Stimulated activated CD4-positive, alpha-beta T cell treated with anti-CD3 and anti-CD28 coated beads, Interleukin-4, amount 100 ng/mL, for 1 hour (primary cell): ENCODE measurements at places on chromosomes 12 and 14.
A peak's percentile ranks its signal among the peaks of the same experiment; 100 is the strongest.

GRCh38 chr12:28709986-28710685 lies 438.9 kb upstream of the FAR2 start:
- DNase-seq: no peak

DNA sequence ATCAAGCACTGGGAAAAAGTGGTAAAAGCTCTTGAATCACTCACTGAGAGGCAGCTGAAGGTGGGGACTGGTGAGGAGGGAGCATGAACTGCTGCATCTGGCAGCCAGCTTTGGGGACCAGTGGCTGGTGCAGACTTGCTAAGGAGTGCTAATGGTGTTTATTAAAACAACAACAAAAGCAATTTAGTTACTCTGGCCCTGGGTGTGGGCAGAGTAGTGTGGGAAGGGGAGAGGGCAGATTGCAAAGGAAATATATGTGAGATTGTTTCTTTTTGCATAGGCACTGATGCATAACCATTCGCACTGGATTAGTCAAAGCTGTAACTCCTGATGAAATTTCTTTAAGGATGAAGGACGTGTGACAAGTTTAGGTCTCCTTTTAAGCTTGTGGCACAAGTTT lies 8.1 kb downstream of the TXNRD1 start:
- DNase-seq: no peak

DNA sequence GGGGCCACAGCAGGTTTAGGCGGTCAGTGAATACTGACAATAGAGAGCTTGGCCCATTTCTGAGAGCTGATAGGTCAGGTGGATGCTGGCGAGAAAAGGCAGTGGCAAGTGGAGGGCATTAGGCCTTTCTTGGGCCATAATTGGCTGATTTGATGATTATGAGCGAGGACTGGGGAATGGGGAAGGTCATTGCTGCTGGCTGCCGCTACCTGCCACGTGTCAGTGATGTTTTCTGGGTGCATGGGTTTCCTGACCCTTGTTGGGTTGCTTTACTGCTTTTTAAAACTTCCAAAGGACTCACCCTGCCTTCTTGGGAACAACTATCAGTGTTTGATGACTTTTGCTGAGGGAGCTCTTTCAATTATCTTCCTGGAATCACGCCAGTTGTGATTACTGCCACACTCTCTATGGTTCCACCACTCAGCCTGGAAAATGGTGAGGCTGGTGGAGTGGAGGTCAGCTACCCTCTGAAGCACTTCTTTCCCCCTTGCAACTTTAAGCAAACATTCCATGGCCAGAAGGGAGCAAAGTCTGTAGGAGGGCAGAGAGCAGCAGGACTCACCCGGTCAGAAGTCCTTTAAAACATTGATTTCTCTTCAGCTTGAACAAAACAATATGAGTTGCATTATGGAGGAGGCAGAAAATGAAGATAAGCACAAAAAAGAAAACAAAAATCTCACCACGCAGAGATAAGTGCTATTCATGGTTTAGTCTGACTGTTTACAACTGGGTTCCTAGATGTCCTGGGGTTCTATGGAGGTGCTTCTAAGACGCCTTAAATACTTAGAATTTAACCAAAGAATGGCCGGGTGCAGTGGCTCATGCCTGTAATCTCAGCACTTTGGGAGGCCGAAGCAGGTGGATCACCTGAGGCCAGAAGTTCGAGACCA lies 12.1 kb upstream of the SLC10A1 start:
- no peak for DNase-seq

DNA sequence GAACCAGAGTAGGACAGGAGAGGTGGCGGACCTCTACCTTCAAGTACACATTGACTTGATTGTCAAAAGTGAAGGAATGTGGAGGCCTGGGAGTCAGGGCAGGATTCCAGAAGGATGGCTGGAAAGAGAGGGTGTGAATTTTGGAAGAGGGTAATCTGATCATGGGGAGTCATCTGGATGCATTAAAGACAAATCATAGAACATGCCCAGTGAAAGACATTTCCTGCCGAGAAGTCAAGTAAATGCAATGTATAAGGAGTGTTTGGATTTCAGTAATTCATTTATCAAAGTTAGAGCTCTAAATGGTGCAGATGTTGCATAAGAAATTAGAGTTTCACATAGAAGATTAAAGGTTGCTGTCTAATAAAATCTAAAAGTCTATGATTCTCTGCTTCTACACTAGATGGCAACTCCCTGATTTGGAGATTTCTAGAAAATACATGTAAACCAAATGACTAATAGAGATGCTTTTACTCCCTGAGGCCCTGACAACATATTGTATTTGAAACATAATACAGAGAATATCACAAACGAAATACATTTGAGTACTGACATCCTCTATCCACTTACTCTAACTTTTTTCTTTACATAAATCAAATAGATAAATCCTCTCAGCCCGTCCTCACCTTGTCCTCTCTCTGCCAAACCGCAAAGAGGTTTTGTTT lies 91.3 kb downstream of the KCNA5 start:
- DNase-seq: no peak

DNA sequence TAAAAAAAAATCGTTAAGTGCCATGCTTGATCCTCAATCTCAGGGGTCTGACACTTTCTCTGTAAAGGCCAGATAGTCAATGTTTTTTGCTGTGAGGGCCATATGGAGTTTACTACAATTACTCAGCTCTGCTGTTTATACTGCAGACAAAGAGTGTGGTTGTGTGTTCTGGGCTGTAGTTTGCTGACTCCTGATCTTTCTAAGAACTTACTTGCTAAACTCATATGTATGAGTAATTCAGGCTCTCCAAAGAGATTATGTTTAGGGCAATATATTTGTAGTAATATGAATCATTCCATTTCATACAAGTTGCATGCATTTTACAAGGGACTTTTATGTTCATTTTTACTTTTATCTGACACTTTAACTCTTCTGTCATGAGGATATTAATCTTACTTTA lies 188.2 kb downstream of the TMTC2 start:
- no peak for DNase-seq

- no peak for DNase-seq
Observed at GRCh38 chr12:52252728-52253343, 19.8 kb downstream of the KRT7 start.

DNA sequence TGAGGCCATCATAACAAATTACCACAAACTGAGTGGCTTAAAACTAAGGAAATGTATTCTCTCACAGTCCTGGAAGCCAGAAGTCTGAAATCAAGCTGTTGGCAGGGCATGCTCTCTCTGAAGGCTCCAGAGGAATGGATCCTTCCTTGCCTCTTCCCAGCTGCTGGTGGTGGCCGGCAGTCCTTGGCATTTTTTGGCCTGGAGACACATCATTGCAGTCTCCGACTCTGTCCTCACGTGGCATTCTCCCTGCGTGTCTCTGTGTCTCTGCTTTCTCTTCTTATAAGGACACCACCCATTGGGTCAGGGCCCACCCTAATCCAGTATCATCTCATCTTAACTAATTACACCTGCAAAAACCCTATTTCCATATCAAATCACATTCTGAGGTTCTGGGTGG lies 206.1 kb downstream of the SLC41A2 start:
- DNase-seq: no peak

GRCh38 chr12:109735051-109735521 lies 21.5 kb downstream of the FAM222A start:
- no peak for DNase-seq

GRCh38 chr14:64910847-64911495 lies 3.3 kb upstream of the CHURC1 start:
- no peak for DNase-seq

DNA sequence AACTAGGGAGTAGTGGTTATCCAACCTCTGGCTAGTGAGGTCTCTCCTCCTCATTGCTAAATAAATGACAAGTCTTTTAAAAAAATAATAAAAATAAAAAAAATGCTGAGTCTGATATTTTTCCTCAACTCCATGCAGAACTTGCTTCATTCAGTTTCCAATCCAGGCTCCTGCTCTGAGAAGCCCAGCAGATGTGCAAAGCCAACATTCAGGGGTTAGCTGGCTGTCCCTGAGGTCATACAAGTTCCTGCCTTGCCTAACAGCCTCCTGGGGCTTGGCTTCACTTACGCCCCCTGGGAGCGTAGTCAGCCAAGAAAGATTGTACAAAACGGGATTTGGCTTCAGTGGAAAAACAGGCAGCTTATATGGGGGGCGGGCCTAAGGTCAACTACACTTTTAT lies 23.3 kb downstream of the RTRAF start:
- no peak for DNase-seq

- peak; percentile 79 for DNase-seq
Observed at GRCh38 chr14:97978341-97978740, 1181.2 kb downstream of the VRK1 start.

GRCh38 chr14:66109426-66109825 lies 376.7 kb upstream of the CCDC196 start:
- DNase-seq: no peak

GRCh38 chr14:21049271-21049673 lies 7.1 kb downstream of the RNASE7 start:
- DNase-seq: no peak

DNA sequence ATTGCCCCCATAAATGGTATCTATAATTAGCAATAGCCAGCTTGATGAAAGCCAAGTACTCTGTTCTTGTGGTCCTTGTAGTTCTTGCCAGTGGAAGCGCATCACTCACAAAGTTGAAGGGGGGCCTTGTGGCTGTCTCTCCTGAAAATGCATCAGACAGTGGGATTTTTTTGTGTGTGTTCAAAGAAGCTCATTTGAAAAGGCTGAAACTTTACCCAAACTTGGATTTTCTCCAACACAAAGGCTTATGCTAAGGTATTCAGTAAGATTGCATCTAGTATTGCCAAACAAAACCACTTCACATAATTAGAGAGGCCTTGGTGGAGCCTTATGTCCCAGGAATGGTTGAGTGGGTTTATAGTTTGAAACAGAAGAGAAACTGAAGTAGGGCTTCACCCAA lies 216.7 kb upstream of the TMTC1 start:
- DNase-seq: no peak

DNA sequence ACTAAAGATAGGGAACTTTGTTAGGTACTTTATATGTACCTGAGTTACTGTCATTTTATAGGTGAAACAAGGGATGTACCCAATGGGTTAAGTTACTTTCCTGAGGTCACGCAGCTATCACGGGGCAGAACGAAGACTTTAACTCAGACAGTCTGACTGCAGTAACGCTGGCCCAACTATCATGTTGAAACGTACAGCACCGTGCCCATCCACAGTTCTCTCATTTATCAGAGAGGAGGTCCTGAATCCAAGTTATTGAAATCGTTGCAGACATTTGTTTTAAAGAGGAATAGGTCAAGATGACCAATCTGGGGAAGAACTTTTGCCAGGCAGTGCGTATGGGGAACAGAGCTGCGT lies 587 bp upstream of the C12orf75 start:
- no peak for DNase-seq

DNA sequence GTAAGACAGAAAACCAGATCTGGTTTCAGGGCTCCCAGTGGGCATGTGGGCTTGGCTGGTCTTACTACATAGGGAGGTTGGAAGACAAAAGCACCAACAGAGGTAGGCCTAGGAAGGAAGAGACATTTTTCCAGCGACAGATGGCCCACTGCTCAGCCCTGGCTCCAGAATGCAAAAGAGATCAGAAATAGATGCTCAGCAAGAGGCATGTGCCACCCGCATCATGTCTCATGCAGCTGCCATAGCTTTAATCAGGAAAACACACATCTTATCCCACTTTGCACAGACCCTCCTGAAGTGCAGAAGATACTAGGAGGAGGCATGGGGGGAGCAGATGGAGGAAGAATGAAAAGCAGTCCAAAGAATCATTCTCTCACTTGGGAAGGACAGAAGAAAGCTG lies 25.3 kb downstream of the VASH1 start:
- no peak for DNase-seq
